ENCODE measurements at places on chromosomes 4 and X.

DNA sequence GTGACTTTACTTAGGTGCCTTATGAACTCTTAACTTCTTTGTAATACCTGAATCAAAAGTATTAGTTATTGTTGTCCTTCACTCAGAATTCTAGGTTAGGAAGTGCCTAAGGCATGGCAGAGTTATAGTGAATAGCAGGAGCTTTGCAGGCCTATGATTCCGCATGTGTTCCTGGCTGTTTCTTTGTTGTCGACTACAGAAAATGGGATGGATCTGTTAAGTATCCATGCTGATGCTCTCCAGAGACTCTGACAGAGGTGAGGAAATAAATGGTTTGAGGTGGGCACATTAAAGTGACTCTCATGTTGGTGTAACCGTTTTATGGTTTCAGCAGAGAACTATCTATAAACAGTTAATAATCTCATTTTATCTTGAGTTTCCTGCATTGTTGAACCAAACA is 1601.3 kb downstream of the PCDH7 start:
- no peak for DNase-seq

DNA sequence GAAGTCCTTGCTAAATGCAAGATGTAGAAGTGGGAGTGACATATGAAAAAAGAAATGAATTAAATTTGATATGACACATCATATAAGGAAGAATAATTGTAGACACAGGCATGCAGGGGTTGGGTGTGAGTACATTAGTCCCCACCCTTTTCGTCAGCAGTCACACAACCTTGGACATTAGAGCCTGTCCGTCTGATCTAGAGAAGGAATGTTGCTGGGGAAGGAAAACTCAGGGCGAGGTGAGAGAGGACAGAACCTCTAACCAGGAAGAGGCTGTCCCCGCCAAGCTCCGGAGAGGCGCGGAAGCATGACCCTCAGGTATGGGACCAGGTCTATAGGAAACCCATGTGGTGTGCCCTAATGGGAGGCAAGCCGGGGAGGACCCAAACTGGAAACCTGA is 102.1 kb downstream of the RELL1 start:
- no peak for DNase-seq

GRCh38 chr4:152225680-152226079 is 310.2 kb downstream of the FBXW7 start:
- no peak for DNase-seq

GRCh38 chr4:165965503-165965902 is 92.5 kb downstream of the TLL1 start:
- DNase-seq, result no peak

DNA sequence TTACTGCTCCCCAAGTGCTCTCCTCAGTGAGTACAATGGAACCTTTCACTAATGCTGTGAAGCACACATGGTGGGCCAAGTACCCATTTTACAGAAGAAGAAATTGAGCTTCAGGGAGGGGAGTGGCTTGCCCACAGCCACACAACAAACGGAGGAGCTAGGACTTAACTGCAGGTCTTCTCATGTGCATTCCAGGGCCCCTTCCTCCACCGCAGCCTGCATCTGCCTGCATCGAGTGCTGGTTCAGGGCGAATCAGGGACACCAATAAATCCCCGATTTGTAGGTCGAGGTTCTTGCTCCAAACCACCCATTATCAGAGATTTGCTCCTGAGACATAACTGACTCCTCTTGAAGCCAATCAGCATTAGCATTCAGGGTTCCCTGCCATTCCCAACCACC is 100.9 kb downstream of the MAMLD1 start:
- DNase-seq, result no peak

DNA sequence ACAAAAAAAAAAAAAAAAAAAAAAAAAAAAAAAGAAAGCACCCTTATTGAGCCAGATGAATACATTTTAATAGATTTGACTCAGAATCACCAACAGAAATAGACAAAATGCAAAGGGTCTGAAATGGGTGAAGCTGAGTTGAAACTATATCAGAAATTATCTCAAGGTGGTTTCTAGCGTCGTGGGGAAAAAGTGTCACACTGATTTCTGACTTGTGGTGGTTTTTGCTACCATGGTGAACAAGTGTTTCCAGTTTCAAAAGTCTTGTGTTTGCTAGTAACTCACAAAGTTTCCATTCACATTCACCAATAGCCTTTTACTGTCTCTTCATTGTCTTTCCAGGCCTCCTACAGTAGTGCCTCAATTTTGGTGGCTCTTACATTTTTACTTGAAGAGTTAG is 135.5 kb downstream of the ARHGAP24 start:
- DNase-seq, result no peak

- no peak for DNase-seq
Observed at GRCh38 chr4:78527555-78527954, 24.0 kb upstream of the ANXA3 start.

DNA sequence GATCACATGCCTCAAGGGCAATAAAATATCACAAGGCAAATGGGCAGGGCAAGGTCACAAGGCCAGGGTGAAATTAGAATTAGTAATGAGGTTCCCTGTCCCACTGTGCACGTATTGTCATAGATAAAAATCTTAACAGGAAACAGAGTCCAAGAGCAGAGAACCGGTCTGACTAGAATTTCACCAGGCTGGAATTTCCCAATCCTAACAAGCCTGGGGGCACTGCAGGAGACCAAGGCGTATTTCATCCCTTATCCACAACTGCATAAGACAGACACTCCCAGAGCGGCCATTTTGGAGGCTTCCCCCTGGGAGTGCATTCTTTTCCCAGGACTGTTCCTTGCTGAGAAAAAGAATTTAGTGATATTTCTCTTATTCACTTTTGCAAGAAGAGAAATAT is 25.9 kb upstream of the PRDM5 start:
- DNase-seq, result no peak

GRCh38 chr4:78481180-78481579 is 70.4 kb upstream of the ANXA3 start:
- DNase-seq, result no peak

DNA sequence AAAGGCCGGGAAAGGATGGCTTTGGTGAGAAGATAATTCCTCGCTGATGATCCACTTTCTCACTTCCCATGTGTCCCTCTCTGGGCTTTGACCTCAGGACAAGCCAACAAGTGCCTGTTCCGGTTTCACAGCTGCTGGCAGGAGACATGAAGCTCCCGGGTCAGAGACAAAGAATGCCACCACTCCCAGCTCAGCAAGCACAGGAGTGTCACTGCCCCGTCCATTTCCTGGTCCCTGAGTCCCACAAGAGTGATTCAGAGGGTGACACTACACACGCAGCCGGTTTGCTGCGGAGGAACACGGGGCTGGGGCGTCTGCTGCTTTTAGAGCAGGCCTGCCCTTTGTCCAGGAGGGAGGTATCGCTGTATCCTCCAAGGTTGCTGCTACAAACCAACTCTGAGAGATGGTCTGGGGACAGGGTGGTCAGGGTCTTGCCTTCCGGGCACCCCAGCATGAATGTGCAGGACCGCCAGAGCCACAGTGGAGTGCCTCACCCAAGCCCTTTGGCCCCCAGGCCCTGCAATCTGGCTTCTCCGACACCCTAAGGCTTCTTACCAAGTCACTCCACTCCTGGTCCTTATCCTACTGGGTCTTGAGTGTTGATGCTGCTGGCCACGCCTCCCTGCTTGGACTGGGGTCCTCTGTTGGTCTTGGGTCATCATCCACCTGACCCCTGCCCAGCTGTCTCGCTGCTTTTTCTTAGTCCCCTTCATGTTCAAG is 49.5 kb downstream of the CPZ start:
- no peak for DNase-seq

GRCh38 chrX:78944351-78944750 is 840 bp upstream of the P2RY10 start:
- no peak for DNase-seq

GRCh38 chr4:125666635-125667034 is 351.9 kb downstream of the FAT4 start:
- DNase-seq, result no peak

DNA sequence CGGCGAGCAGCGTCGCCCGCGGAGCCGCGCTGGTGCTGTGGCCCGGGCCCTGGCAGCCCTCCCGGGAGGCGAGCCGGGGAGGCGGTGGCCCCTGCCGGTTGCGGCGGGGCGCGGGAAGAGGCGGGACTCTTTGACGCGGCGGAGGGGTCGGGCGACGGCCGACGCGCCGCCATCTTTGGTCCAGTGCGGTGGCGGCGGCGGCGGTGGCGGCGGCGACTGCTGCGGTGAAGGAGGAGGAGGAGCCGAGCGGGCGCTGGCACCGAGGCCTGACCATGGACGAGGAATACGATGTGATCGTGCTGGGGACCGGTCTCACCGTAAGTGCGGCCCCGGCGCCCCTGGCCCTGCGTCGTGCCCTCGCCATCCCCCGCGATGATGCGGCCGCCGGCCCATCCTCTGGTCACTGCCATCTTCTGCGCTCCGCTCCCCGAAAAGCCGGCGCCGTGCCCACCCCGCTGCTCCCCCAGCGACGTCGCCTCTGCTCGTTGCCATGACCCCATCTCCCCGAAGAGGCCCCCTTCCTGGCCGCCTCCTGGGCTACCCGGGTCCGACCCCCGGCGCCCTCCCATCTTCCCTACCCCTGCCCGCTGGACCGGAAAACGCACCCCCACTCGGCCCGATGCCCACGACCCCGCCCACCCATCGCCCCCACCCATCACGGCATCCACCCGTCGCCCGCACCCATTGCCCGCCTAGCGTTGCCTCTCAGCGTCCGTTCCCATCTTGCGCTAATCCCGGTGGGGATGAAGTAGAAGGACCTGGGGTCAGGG is at the start of gene GDI1:
TSS of gene GDI1 (plus strand) at position 172 of the 770 bp plus-strand sequence. CDS start at position 273, 101 bp downstream.
- no peak for DNase-seq

DNA sequence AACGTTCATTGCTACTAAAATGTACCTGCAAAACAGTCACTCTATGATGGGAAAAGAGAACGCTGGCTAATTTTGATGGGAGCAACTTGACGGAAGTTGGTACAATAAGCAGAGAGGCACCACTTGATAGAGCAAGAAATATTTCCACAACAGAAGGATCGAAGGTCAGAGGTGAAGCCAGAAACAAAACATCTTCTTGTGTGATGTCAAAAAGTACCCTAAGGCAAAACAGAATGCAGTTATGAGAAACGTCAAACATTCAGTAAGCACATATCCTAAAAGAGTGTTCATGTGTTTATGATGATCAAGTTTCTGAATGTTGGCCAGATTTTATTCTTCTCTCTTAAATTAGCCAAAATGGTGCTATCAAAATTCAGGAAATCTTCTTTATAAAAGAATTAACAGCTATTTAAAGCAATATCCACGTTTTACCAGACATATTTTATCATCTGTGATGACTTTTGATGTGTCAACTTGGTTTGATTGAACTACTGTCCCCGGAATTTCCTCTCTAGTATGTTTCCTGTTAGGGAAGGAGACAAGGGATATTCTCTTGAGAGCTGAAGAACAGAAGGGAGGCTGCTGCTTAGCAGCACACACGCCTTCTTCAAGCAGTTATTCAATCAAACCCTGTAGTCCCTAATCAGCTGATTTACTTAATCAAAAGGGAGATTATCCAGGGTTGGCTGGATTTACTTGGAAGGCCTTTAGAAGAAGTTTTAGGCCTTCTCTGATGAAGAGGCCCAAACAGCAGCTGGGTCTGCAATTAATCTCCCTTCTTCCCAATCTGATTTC is 15.7 kb downstream of the AASDH start:
- no peak for DNase-seq

DNA sequence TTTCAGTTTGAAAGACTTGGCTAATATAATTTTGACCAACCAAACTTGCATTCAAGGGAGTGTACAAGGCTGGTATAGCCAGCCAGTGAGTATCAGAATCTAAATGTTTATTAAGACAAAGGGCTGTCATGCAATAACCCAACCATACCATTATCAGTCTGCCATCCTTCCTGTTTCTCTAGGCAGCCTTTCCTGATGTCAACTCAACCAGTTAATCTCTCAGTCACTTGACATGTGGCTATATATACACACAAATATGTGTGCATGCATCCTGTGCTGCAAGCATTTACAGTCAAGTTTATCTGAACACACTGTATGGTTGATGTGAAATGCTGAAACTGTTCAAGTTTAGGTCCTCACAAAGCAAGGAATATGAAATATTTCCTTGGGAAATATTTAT is 17.2 kb downstream of the BTK start:
- DNase-seq, result no peak

GRCh38 chr4:152961773-152962115 is 25.6 kb downstream of the FHDC1 start:
- DNase-seq, result no peak

DNA sequence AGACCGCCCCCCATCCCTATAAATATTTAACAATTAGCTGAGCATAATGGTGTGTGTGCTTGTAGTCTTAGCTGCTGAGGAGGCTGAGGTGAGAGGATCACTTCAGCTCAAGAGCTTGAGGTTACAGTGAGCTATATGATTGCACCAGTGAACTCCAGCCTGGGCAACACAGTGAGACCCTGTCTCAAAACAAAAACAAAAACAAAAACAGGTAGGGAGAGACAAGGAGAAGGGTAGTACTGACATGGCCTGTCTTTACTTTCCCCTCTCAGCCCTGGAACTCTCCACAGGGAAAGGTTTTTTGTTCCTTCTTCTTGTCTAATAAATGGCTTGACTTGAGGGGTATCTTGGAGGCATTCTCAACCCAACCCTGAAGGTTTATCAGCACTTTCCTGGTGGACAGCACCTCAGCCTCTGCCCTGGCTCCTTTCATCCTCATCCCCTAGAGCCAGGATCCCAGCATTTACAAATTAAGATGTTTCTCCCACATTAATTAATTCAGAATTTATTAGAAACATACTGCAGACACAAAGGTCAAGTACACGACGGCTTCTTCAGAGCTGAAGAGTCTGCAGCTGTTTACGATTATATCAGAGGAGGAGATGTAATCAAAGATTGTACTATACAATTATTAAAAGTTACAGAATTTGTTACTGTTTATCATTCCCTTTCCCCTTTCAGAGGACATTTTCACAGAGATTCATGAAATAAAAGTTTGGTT is 131.8 kb downstream of the AFF1 start:
- DNase-seq, result no peak

DNA sequence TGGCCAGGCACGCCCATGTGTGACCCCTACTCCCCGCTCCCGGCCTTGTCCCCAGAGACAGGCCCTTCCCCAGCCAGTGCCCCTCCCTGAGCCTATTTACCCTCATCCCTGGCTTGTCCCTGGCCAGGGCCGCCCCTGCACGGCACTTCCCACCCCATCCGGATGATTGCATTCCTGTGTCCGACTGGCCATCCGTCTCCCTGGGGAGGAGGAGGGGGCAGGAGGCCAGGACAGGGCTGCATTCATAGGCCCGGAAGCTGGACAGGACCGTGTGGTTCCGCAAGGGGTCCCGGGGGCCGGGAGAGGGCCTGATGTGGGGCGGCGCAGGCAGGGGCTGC is 22.8 kb downstream of the CTBP1 start:
- no peak for DNase-seq

DNA sequence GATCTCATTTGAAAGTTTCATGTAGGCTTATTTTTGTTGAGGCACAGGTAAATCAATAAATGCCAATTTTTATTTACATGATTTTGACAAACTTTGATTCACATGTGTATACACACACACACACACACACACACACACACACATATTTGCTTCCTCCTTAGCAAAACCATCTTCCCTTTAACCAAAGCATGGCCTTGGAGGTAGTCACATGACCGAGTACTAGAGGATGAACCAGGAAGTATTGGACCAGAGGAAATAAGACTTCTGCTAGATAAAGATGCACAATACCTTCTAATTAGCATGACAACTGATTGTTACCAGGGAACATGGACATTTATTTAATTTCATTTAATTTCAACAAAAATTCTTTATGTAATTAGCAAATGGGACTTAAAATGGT is 23.4 kb upstream of the CFAP299 start:
- DNase-seq, result no peak
